T-helper 17 cell (primary cell): ENCODE measurements at places on chromosomes 6 and 20.

DNA sequence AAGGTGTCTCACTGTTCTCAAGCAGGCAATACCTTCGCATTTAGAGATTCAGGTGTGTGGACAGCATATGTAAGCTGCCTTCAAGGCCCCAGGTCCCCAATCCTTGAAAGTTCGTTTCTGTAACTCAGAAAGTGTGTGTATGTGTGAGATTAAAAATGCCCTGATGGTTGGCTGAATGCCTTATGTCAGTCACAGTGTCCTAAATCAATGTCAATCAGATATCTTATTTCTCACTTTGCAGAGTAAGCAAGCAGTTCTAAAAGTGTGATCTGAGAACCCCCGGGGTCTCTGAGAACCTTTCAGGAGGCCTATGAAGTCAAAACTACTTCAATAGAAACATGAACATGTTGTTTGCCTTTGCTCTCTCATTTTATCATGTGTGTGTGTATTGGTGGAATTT lies 123.2 kb upstream of the NUP153 start:
- DNase-seq = no peak

GRCh38 chr6:81901551-81901966 lies 149.1 kb upstream of the TENT5A start:
- DNase-seq = no peak

- DNase-seq = no peak
These were observed 10.0 kb upstream of the CDC5L start for GRCh38 chr6:44377484-44377883.

- peak; percentile 54 for DNase-seq
These were observed 6.6 kb upstream of the GUCA1A start for GRCh38 chr6:42166444-42167141.

GRCh38 chr6:143734641-143735063 lies 56.9 kb downstream of the PHACTR2 start:
- DNase-seq = no peak
